ENCODE measurements at places on chromosomes 6 and 20. TPM values are rescaled to one million over a fixed set of nuclear protein-coding genes. Genes with fewer than 3 reads are reported as not detected.

Gene NR2E1
- not detected for total RNA-seq

Gene XKR7
- 0.02 TPM for total RNA-seq

Gene TAAR6
- total RNA-seq = not detected

Gene CALHM5
- 0.06 TPM for total RNA-seq

Gene DDAH2
- total RNA-seq = 32.5 TPM

Gene MAPK13
- 1.00 TPM for total RNA-seq

Gene ULBP3
- total RNA-seq = 4.0 TPM

Gene NKX2-2
- total RNA-seq = not detected

Gene PTCHD4
- 0.07 TPM for total RNA-seq

Gene PSORS1C1
- 4.2 TPM for total RNA-seq

Gene ZNF337
- total RNA-seq = 16.9 TPM

Gene SLC29A1
- 53.9 TPM for total RNA-seq

Gene CLVS2
- total RNA-seq = 0.25 TPM

Gene BPIFB4
- not detected for total RNA-seq

Gene ASIP
- total RNA-seq = not detected

Measured in A549 treated with Mapracorat at 1 μM for 4 hours (cell line).